ENCODE measurements at places on chromosomes 7 and 10.

GRCh38 chr7:95794917-95795515 lies 22.7 kb downstream of the DYNC1I1 start:
- no peak for DNase-seq

- DNase-seq = no peak
These were observed 119.1 kb upstream of the KMT2E start for GRCh38 chr7:104894726-104895521.

DNA sequence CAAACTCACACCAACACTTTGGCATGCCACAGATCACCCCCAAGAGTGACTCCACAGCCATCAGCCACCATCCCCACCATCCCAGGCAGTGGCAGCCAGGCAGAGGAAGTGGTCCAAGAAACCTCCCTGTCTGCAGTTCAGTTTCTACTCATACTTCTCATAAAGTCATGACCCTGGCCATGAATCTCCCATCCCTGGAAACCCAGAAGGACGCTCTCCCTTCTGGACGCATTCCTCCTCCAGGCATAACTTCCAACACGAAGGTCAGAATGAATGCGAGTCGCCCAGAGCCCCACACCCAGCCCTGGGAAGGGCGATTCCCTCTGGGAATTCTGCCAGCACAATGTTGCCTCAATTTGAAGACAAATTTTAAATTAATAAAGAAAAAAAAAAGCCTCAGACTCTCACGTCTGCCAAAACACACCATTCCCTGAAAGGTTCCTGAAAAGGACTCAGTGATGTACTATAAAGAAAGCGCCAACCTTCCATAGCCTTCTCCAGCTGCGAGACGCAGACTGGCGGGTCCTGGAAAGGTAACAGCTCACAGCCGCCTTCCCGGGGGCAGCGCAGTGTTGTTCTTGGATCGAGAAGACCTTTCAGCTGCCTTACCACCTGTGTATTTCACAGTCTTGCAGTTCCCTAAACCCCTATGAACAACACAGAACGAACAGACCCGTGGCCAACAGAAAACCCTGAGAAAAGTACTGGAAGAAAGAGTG lies 307.6 kb downstream of the FRMD4A start:
- DNase-seq = no peak

- no peak for DNase-seq
These were observed 5.4 kb downstream of the CHST15 start for GRCh38 chr10:124087672-124088634.

DNA sequence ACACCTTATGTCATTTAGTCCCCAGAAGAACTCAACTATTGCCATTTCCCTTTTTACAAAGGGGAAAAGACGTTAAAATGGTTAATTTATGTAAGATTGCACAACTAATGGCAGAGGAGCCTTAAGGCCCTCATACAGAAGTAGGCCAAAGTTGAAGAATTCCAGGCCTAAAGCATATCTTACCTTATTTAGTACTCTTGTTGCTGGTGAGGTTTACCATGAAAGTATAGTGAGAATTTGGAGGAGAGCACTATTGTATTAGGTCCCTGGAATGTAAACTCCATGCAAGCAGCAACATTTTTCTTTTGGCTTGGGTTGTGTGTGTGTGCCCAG lies 731 bp upstream of the CRPPA start:
- DNase-seq = no peak

DNA sequence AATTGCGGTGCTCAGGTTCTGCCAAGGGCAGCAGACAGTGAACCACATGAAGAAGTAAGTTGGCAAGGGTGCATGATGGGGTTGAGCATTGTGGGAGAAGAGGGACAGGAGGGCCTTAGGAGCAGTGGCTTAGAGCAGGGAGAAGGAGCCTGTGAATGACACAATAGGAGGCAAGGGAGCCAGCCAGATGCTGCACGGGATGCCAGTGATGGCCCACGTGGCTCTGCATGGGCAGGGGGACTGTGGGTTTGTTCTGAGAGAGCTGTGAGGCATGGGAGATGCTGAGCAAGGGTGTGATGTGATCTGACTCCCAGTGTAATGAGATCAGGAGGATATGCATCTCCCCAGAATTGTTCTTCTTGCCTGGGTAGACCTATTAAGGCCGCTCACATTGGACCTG lies 60.9 kb downstream of the C10orf90 start:
- no peak for DNase-seq

DNA sequence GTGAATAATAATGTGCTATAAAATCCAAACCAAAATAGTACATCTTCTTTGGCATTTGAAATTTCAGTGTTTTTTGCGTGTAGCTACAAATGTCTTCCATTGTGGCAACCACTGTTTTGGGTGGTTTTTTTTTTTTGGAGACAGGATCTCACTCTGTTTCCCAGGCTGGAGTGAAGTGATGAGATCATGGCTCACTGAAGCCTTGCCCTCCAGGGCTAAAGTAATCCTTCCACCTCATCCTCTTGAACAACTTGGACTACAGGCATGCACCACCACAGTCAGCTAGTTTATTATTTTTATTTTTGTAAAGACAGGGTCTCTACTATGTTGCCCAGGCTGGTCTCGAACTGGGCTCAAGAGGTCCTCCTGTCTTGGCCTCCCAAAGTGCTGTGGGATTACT lies 455.1 kb downstream of the AUTS2 start:
- no peak for DNase-seq

DNA sequence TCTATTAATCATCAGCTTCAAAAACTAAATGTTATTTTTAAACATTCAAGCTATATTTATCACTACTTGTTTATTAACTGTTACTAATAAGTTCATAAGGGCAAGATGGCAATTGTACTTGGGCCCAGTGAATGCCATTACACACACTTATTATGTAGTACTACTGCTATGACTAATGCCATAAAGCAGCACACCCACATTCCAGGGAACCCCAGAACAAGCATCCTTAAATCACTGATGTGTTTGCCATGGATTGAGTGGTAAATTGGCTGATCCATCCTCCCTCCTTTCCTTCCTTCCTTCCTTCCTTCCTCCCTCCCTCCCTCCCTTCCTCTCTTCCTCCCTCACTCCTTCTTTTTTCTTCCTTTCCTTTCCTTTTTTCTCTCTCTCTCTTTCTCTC lies 37.4 kb upstream of the RSU1 start:
- no peak for DNase-seq

GRCh38 chr10:123633636-123634035 lies 32.5 kb upstream of the GPR26 start:
- no peak for DNase-seq

DNA sequence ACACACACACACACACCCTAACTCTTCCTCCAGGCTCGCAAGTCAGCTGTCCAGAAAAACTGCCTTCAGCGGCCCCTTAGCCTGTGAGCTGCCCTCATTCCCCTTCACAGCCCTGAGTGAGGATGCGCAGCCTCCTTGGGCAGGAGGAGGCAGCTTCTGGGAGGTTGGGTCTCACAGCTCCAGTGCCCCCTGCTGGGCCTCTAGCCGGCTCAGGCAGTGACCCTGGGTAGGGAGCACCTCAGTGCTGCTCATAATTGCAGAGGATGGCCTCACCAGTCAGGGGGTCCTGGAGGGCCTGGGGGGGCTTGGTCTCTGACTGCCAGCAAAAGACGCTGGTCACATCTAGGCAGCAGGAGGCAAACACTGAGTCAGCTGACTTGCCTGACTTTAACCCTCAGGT lies 43.7 kb downstream of the ZNF273 start:
- no peak for DNase-seq

DNA sequence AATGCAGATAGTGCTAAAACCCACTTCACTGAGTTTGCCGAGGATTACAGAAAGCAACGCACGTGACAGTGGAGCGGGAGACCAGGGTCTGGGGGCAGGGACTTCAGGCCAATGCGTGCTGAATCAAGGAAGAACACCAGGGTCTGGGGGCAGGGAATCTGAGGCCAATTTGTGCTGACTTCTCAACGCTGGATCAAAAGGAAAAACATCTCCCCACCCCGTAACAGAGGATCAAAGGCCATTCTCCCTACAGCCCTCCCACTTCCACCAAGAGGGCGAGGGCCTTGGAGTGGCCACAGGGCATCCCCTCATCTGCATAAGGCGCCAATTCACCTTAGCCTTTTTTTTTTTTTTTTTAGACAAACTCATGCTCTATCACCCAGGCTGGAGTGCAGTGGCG lies 22.3 kb upstream of the BNIP3 start:
- no peak for DNase-seq

- DNase-seq = no peak
These were observed 87.6 kb upstream of the SEMA3D start for GRCh38 chr7:85274454-85274853.

DNA sequence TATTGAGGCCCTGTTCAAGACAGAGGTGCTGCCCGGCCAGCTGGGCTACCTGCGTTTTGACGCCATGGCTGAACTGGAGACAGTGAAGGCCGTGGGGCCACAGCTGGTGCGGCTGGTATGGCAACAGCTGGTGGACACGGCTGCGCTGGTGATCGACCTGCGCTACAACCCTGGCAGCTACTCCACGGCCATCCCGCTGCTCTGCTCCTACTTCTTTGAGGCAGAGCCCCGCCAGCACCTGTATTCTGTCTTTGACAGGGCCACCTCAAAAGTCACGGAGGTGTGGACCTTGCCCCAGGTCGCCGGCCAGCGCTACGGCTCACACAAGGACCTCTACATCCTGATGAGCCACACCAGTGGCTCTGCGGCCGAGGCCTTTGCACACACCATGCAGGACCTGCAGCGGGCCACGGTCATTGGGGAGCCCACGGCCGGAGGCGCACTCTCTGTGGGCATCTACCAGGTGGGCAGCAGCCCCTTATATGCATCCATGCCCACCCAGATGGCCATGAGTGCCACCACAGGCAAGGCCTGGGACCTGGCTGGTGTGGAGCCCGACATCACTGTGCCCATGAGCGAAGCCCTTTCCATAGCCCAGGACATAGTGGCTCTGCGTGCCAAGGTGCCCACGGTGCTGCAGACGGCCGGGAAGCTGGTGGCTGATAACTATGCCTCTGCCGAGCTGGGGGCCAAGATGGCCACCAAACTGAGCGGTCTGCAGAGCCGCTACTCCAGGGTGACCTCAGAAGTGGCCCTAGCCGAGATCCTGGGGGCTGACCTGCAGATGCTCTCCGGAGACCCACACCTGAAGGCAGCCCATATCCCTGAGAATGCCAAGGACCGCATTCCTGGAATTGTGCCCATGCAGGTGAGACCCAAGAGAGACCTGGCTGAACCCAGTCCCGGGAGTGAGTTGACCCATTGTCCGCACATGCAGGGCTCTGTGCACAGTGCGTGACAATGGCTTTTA lies 2.8 kb downstream of the RBP3 start:
- no peak for DNase-seq

- no peak for DNase-seq
These were observed 28.5 kb upstream of the TRIM24 start for GRCh38 chr7:138431517-138431916.

DNA sequence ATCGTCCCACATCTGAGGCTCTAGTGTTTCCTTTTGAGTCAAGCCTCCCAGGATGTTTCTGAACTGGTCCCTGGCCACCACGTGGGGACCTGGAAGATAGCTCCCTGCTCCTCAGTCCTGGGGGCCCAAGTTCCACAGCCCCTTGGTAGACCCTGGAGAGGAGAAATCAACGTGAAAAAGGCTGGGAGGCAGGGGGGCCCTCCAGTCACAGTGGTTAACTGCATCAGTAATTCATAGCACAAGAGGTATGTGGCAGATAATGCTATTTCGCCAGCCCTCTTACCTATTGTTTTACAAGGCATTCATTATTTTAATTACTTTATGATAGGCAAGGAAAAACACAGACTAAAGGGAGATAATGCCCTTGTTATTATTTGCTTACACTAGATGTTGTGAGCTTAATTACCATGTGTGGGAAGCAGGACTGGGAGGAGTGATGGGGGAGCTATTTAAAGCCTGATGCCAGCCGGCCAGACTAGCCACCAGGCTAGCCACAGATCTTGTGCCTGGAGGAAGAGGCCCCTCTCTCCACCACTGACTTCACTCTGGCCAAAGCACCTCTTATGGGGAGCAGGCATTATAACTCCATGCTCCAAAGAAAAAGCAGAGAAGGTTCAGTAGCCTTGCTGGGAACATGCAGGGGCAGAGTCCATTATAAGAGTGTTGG lies 230.7 kb downstream of the KCNMA1 start:
- DNase-seq = no peak

DNA sequence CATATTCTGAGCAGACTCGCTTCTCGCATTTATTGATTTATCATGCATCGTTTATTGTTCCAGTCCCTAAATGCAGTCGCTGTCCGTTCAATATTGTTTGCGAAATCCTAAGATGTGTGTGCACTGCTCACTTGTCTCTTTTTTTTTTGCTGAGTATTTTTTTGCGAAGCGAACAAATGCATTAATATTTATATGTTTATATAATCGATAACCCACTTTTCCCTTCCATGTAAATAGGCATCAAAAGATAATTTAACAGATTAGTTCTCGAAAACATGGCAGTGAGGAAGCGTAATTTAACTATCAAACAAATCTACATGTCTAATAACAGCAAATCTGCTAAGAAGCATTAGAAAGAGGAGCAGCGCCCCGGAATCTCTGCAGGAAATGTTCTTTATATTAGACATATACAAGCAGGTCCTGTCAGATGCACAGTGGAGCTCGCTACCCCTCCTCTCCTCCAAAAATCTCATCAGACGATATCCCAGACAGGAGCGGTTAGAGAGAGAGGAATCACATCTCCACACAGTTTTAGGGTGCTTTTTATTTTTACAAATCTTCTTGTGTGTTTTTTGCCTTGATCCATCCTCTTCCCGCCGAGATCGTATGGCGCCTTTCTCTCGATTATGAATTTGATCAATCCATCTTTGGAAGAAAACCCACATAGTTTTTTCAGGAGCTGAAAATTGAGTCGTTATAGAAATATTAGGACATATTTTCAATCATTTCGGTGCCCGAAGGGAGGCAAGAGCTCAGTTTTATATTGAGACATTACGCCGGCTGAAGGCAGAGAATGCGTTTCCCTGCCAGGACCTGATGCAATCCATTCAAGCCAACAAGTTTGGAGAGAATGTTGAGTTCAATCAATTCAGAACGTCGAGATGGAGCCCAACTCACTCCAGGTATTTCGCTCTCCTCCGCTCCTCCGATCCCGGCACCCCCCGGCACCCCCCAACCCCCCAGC lies at the start of gene ARID5B:
Gene ARID5B (plus strand): TSS at position 871 of the 964 bp plus-strand sequence. CDS start 11 bp downstream, at position 882.
- peak; percentile 51 for DNase-seq

DNA sequence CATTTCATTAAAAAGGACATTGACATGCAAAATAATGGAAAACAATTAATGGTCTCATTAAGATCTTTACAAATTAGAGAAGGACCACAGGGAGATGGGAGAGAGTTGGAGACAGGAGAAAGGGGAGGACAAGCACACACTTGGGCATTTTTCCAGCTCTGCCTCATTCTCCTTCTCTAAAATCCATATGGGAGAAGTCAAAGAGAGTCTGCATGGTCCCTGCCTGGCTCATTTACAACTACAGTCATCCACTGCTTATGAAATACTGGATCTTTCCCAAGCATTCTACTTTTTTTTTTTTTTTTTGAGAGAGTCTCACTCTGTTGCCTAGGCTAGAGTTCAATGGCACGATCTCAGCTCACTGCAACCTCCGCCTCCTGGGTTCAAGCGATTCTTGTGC lies 518.9 kb upstream of the CELF2 start:
- no peak for DNase-seq

GRCh38 chr10:6143181-6143580 lies 54.3 kb downstream of the RBM17 start:
- no peak for DNase-seq

DNA sequence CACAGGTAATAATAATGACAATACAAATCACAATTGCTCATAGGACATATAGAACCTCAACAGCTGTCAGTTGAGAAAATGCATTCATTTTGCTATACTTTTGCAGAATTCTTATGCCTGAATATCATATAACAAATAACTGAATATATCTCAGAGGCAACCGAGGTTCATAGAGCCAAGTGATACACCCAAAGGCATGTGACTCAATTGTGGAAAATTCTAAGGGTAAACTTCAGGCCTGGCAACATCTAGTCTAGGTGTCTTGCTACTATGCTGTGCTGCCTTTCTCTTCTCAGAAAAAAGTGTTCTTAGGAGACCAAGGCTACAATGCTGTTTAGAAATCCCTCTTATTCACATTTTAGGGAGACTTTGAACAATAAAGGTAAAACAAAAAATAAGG lies 270.7 kb downstream of the BAMBI start:
- DNase-seq = no peak
